ENCODE measurements at places on chromosomes 12 and 14.

DNA sequence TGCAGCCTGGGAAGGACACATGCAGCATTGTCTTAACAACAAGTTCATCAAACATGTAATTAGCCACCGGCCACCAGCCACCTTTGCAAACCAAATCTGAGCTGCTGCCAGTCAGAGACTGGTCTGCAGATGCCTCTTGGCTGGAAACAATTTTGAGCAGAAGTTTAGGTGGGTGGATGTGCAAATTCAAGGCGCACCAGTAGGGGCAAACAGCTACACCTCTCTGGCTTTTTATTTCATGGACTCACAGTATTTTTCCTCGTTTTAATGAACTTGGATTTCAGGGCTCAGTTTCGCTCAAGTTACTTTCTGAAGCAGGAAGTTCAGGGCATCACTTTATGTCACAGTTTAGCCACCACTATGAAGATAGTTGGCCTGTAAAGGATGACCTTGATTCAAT is 94.3 kb downstream of the OTX2 start:
- DNase-seq: no peak

GRCh38 chr12:82745063-82745674 is 58.5 kb downstream of the TMTC2 start:
- no peak for DNase-seq

- DNase-seq: no peak
Observed at GRCh38 chr14:85037411-85037810, 492.5 kb upstream of the FLRT2 start.

- no peak for DNase-seq
Observed at GRCh38 chr12:57626921-57627445, 6.0 kb downstream of the B4GALNT1 start.

DNA sequence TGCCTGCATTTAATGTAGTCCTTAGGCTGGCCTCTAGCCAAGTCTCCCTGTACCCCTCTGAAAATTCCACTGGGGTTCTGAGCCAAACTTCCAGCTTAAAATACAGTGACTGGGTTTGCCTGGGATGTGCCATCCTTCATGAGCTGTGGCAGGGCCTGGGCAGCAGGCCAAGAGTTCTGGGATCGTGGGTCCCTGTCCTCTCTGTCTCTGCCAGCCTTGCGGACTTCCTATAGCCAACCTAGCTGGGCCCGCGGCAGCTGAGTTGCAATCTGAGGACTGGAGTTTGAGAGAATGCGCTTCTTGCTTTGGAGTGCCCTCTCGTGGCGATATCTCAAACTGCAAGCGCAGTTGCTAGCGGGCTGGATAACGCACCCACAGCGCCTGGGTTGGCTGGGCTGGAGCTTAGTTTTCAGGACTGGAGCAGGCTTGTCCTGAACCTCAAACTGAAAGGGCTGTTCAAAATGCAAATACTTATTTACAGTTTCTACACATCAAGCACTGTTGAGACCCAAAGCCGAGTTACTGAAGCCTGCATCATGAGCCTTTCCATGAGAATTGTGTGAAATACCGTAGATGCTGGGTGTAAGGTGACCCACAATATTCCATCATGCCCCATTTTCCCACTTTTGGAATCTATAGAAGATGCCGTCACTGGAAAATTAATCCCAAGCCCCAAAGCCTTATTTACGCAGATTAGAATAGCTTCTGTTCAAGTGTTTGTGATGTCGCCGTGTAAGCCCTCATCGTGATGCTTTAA is 7.3 kb upstream of the IFI27L2 start:
- peak; percentile 85 for DNase-seq

DNA sequence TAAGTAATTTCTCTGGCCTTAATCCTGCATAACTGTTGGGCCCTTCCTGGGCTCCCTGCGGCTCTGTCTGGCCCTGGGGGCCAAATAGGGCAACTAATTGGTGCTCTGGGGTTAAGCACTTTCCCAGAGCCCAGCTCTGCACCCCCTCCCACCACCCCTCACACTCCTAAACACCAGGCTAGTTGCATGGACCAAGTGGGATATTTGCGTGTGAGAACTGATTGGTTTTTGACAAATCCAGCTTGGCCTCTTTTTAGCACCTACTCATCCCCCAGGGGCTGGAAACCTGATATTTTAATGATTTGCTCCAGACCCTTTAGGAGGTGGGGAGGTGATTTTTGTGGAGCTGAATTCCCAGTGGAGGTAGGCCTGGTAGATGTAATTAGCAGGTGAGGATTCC is 91.9 kb downstream of the DICER1 start:
- no peak for DNase-seq

DNA sequence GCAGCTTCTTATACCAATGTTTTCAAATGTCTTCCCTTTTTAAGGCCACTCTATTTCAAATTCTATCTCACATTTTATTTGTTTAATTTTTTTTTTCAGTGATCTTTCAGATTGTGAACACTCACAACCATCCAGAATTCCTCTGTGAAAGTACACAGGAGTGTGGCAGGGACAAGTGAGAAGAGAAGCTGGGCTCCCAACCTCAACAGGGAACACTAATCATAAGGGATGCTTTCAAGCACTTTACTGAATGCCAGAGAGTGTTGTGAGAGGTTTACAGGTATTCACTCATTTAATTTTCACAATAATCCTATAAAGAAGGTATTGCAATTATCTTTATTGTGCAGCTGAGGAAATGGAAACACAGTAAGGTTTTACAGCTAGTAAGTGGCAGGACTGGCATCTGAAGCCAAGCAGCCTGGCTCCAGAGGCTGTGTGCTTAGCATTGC is 60.1 kb upstream of the PYGL start:
- DNase-seq: no peak

DNA sequence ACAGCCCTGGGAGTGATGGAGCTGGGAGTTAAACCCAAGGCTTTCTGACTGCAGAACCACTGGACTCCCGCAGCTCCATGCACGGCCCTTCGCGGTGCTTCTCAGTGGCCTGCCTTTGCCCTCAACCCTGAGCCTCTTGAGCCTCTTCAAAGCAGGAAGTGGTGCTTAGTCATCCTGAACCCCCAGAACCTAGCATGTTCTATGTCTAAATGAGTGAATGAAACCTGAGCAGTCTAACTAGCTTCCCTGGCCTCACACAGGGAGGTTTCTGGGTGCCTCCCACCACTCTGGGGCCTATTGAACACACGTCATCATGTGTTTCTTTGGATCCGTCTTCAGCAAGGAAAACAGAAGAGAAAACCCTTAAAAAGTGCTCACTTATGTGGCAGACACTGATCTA is 117.9 kb upstream of the SFSWAP start:
- DNase-seq: no peak

GRCh38 chr14:23930742-23931141 is 22.8 kb upstream of the DHRS4 start:
- DNase-seq: no peak

DNA sequence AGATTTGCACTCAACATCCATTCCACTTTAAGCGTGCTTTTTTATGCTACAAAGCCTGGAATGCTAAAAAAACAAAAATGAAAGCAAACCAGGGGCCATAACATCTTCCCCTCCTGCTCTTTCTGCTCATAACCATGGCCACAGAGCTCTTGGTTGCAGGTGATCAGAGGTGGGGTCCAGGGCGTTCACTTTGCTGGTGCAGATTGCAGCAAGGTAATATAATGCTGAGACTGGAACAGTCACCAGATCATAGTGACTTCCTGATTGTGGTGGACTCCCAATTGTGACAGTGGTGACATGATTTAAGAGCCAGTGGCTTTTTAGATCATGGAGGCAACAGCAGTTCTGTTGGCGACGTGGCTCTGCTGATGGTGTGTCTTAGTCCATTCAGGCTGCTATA is 115.0 kb upstream of the CPM start:
- no peak for DNase-seq

- DNase-seq: no peak
Observed at GRCh38 chr14:33788161-33788560, 162.7 kb downstream of the EGLN3 start.

DNA sequence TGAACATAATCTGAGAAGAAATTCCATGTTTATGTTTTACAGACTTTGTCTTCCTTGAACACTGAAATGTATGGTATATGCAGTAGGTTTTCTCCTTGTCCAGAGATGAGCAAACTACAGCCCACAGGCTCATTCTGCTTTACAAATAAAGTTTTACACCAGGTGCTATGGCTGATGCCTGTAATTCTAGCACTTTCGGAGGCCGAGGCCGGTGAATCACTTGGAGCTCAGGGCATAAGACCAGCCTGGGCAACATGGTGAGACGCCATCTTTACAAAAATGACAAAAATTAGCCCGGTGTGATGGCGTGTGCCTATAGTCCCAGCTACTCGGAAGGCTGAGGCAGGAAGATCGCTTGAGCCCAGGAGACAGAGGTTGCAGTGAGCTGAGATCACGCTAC is 64.7 kb downstream of the LRP6 start:
- DNase-seq: no peak

GRCh38 chr12:119145367-119145766 is 33.4 kb upstream of the HSPB8 start:
- no peak for DNase-seq

- no peak for DNase-seq
Observed at GRCh38 chr12:18502422-18502968, 235.3 kb downstream of the PLCZ1 start.

- no peak for DNase-seq
Observed at GRCh38 chr14:75092698-75093097, 23.3 kb downstream of the ZC2HC1C start.

DNA sequence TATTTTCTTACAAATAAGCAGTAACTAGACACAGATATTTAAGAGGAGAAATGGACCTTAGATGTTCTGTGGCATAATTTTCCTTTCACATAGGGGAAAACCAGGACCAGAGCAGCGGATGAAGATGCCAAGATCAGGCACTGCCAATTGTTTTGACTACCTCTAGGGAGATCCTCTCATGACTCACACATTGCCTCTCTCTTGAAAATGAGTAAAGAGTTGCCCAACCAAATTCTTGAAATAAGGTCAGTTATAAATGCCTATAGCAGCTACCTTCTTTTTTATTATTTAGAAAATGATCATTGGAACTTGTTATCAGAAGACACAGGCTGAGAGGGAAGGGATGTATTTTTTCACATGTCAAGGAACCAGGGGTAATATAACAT is 263.4 kb upstream of the PLEKHG7 start:
- DNase-seq: no peak

GRCh38 chr12:121166356-121166755 is 33.7 kb downstream of the P2RX7 start:
- no peak for DNase-seq

DNA sequence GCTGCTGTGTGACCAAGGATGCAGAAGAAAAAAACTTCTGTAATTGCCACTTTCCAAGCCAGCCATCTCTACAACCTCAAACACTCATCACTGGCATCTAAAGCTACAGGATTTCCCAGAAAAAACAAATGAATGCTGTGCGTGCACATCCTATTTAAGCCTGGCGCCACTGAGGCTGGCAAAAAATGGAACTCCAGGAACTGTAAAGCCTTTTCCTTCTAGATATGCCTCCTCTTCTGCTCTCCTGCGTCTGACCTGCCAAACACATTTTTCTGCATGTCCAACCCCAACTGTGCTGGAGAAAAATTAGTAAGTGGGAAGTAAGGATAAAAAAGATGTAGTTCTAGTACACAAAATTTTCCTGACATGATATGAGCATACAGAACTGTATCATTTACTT is 184.9 kb downstream of the ITPR2 start:
- no peak for DNase-seq

GRCh38 chr14:36988989-36989388 is 183.4 kb downstream of the SLC25A21 start:
- no peak for DNase-seq

GRCh38 chr14:69705706-69706105 is 61.2 kb upstream of the SRSF5 start:
- no peak for DNase-seq

DNA sequence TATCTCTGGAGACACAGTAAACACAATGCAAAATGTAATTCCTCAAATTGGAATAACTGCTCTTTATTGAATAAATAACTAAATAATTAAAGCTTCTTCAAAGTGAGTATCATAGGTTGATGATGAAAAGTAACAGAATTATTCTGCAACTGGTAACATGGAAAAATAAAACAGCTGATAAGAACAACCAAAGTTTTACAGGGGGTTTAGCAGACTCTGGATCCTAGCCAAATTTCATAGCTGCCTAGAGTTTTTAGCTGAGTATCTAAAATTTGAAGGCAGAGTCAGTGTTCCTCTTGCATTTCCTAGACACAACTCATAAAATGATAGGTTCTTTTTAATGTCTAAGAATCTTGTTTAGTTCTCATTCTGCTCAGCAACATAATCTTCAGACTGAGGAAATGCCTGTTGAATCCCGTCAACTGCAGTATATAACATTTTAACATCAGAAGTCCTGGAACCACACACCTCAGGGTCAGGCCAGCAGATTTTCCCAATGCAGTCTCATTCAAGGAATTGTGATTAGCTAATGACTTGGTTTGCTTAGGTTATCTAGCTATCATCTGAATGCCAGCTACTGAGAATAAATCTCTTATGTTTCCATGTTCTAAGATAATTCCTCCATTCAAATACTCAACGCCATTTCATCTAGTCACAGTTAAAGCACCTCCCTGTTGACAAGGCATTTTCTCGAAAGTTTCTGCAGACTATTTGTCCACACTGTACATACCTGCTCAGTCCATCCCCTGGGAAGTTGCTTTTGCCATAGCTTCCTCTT is 411.6 kb downstream of the BCAT1 start:
- no peak for DNase-seq

DNA sequence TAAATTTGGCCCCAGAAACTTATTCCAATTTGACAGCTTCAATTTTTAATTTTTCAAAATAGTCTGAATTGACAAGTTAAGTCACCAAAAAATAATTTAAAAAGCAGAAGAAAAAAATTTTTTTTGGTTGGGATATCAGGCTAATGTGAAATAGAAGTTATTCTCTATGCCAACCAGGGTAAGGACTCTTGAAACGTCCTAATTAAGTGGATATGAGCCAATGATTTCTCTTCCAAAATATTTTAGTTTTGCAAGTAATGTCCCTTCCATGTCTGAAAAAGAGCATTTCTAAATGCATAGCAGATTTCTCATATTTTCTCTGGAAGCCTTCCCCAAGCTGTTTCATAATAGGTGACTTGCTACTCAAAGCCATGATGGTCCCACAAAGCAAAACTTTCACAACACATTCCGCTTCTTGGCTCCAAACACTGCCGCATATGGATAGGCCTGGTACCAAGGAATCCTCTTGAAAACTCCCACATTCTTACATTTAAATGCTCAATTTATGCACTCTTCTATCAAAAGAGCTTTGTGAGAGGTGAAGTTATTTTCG is 65.1 kb downstream of the SIX6 start:
- no peak for DNase-seq

DNA sequence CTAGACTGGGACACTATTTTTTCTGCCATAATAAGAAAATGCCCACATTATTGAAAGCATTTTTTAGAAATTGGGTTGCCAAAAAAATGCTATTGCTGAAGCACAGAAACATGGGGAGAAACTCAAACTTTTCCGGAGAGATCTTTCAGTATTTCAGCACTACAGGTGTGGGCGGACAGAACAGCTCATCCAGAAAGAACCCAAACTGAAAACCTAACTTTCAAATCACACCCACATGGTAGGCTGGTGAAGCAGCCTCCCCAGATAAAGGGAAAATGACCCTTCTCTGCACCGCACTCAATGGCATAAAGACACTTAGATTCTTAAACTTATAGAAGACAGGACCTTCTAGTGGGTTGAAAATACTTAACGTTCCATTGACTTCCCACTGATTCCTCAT is 62.3 kb upstream of the TMPO start:
- peak; percentile 1 for DNase-seq
